Stimulated activated CD4-positive, alpha-beta T cell treated with anti-CD3 and anti-CD28 coated beads, Interleukin-1b, Interleukin-23, amount 100 ng/mL, for 1 hour (primary cell): ENCODE measurements at places on chromosomes 4 and X.
A peak's percentile ranks its signal among the peaks of the same experiment; 100 is the strongest.

GRCh38 chrX:44889824-44890223, 16.8 kb downstream of the KDM6A start:
- DNase-seq = no peak

GRCh38 chrX:137742846-137743245, 176.9 kb downstream of the ZIC3 start:
- no peak for DNase-seq

DNA sequence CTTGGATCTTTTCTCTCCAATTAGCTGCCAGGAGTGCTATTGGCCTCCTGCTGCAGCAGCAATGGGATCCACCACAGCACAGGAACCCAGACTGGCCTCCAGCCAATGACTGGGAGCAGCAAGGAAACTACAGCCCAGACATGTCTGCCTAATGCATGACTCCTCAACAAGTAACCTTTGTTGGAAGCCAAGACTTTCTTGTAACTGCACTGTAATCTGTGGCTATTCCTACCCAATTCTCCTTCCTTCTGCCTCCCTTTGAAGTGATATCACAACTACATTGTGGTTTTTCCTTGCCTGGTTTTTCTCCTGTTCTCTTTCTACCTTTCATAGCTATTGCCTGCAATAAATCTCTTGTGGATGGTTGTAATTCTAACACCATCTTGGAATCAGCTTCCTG, 39.8 kb downstream of the SNCA start:
- DNase-seq = no peak

GRCh38 chrX:19863212-19863856, 24.1 kb downstream of the SH3KBP1 start:
- DNase-seq = no peak

DNA sequence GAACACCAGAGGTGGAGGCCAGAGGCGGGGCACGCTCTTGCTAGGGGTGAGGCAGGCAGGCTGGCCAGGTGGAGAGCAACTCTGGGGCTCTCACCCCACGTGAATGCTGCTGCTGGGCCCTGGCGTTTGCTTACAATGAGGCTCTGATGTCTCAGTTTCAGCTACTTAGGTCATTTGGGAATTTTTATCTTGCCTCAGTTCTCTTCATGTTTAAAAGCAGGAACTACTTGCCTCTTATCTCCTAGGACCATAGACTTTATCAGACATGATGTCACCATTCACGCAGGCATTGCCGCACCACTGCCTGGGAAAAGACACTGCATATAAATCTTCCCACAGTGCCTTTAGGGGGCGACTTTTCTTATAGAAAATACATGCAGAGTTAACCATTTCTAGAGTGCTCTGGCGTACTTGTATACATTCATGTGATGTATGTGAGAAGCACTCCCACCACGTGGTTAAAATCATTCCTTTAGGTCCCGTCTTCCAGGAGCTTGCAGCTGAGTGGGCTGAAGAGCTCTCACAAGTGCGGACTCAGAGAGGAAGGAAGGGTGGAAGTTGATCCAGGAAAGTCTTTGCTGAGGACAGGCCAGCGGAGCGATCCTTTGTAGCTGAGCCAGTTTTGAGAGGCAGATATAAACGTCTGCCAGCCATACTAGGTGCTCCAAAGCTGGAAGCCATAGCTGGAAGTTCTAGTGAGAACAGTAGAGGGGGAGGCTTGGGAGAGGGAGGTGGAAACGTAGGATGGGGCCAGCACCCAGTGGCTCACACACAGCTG, 84.3 kb upstream of the CLDN34 start:
- DNase-seq = no peak

DNA sequence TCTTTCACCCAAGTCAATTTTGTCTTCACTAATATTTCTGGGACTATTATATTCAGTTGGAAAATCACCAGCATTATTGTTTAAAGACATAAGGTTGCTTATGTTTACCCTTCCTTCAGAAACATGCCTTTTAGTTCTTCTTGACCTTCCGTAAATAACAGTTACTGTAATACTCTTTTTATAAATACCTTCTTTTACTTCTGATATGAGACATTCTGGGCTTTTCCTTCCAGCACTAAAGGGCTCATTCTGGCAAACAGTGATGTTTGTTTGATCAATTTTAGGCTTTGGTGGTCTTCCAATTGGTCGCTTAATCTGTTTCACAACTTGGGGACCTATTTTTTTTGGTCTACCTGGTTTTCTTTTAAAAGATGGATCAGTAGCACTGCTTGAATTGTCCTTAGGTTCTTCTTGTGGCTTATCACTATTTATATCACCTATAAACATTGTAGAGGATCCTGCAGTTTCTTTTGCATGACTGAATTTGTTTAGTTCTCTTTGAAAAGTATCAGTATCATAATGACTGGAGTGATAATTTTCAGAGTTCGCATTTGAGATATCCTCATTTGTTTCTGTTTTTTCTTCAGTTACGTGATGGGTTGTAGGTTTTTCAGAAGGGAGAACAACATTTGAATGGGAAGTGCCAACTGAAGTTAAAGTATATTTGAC, 64.8 kb downstream of the NCAPG start:
- DNase-seq = no peak

DNA sequence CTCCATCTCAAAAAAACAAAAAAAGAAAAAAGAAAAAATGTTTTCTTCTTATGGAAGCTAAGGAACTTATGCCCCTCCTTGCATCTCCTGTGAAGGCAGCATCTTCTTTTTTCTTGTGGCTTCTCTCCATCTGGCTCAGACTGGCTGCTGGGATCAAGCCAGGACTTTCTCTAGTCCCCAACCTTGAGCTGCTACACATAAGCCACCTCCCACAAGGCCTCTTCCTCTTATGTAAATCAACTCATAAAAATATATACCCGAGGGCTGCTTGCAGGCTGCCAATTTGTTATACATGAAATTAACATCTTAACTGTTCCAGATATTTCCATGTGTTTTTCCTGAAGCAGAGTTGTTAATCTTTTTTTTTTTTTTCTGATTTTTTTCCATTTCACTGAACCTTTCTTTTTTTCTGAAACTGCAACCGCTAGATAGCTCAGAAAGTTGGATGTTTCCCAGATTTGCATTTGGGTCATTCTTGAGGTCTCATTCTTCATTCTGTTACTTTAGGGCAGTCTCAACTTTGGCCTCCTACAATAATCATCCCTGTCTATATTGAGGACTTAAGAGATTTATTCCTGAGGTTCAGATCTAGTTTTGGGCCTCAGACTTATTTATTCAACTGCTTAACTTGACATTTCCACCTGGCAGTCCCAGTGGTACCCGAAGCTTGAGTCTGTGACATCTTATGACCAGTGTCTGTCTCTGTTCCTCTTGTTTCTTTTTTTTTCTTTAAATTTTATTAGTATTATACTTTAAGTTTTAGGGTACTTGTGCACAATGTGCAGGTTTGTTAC, 10.3 kb downstream of the SNX25 start:
- DNase-seq = no peak

GRCh38 chr4:55079451-55080173, 45.8 kb downstream of the KDR start:
- no peak for DNase-seq

DNA sequence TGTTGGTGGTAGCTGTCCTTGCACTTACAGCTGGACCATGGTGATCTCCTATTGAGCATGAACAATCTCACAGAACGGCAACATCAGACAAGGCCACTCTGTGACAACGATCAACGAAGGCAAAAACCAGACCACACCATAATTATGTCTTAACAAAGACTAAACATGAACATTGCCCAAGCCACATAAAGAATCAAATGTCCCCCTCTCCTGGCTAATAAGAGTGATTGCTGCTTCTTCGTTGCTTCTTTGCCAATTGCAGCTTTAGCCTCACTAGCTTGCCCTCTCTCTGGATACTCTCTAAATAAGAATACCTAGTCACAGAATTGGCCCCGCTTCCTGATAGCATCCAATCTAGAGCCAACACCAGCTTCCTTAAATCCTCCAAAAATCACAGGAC, 41.5 kb upstream of the PGRMC1 start:
- no peak for DNase-seq

GRCh38 chrX:109856974-109857373, 123.9 kb upstream of the ACSL4 start:
- no peak for DNase-seq

GRCh38 chr4:110586131-110586850, 36.6 kb downstream of the PITX2 start:
- DNase-seq = no peak

- DNase-seq = no peak
Observed at GRCh38 chr4:122458625-122459024, 2.1 kb upstream of the IL2 start.

GRCh38 chr4:176437756-176438155, 118.0 kb downstream of the SPCS3 start:
- no peak for DNase-seq

- DNase-seq = no peak
Observed at GRCh38 chrX:24030597-24030996, 3.6 kb upstream of the KLHL15 start.

DNA sequence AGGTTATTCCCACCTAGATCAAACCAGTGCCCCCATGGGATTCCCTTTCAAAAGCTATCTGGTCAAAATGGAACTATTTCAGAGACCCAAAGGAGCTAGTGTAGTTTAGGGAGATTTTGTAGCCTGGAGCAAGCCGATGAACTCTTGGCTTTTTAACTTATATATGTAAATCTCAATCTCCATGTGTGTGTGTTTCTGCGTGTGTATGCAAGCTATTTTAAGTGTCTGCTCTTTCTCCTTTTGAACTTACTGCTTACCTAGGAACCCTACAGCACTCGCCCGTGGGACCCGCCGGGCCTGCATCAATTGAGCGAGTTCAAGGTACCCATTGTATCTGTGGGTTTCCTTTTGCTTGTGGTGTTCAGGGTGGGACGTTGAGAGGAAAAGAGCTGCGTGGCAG, 10.4 kb downstream of the CSTF2 start:
- DNase-seq = no peak

DNA sequence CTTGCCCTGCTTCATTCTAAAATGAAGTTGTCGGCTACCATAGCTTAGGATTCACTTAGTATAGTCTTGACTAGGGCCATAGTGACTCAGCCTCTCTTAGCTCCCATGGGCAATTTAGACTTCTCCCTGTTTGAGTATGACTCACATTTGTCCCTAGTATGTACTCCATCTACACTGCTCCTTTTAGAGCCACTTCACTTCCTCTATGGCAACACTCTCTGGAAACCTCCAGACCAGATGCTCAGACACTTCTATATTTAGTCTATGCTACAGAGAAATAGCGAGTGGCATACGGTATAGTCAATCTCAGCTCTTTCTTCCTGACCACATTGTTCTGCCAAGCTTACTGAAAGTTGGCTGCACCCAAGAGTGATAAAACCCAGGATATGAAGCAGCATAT, 11.2 kb downstream of the MEPE start:
- no peak for DNase-seq

- peak; percentile 39 for DNase-seq
Observed at GRCh38 chr4:2469192-2469984, 482 bp downstream of the RNF4 start.

DNA sequence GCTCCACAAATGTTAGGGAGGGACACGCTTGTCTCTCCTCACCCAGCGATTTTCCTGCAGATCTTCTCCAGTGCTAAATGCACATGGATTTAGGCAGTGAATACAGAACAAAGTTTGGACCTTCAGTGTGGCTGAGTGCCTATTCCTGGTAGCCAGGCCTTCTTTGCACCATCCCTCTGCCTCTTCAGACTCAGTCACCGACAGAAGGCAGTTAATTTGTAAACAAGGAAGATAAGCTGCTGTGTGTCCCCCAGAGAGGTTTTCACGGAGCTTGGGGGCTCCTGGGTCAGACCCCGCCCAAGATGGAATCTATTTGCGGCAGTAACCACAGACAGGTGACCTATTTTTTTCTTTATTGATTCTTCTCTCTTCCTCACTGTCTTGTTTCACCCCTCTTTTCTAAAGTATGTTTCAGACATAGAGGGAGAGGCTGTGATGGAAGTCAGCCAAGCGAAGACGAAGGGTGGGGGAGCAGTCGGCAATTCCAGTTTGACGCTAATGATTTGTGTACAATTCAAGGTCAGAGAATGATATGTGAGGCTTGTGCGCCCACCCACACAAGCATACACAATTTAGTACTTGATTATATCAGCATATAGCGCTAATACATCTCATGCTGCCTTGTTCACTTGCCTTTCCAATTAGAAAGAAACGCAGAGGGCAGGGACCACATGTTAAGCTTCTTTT, 200.8 kb downstream of the MGST2 start:
- DNase-seq = no peak

- DNase-seq = no peak
Observed at GRCh38 chr4:138236037-138236436, 6.1 kb downstream of the SLC7A11 start.

- no peak for DNase-seq
Observed at GRCh38 chr4:45640281-45640680, 483.6 kb downstream of the GABRG1 start.

DNA sequence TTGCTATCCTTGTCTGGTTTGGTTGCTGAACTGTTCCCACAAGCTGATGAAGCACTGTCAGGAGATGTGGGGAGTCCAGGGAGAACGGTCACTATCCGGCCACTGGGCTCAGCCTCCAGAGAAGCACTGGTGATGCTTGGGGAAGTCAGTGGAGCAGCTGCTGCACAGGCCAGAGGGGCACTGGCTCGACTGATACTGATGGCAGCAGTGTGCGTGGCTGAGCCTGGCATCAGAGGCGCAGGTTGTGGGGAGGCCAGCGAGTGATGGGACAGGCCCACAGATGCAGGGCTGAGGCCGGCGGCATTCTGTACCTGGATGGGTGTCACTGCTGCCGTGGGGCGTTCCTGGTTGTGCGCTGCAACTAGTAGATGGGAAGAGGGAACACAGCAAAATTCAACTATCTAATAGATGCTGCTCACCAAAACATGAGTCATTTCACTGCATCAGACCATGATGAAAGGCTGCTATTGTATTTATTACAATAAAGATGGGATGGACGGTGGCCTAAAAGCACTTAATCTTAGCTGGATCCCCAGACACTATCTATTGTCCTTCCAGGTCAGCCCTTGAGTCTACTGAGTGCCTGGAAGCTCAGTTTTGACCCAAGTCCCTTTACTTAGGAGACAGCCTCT, 106.3 kb upstream of the CBR4 start:
- no peak for DNase-seq

GRCh38 chrX:16119353-16120220, 3.8 kb upstream of the GRPR start:
- no peak for DNase-seq

DNA sequence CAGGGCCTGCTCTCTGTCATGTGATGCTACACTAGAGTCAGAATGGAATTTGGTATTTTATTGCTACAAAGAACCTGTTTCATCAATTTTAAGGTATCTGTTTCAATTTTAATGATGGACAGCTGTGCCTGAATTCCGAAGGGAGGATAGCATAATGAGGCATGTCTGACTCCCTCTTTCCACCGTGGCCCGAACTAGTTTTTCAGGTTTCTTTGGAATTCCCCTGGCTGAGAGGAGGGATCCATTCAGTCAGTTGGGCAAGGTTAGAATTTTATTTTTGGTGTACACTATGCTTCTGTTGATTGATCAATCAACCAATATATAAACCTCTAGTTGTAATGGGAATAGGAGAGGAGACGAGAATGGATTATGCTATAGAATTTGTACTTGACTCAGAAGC, 761.8 kb downstream of the FAM133A start:
- DNase-seq = no peak
